ENCODE measurements at places on chromosomes 1 and 21.

DNA sequence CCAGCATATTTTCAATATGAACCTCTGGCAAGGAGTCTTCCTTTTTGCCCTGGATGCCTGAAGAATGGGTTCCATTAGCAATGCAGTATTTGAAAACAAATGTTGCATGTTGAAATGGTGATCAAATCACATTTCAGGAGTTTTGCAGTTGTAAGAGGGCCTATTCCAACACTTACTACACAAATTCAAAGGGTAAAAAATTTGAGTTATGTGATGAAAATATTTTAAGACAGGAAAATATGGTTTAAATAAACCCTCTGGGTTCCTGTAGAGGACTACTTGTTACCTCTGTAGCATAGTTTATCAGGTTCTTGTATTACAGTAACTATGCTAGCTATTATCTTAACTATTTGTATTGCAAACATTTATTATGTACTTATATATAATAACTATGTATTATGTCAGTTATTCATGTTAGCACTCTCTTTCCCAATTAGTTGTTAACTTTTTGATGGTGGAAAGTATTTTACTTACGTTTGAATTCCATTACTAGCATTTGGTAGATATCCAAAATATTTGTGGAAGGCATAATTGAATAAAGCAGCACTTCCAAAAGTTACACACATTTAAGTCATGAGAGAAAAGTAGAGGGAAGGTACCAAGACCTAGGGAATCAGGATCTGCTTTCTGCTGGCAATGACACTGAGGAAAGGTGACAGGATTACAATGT lies 312.9 kb downstream of the GRIK1 start:
- DNase-seq, result no peak

DNA sequence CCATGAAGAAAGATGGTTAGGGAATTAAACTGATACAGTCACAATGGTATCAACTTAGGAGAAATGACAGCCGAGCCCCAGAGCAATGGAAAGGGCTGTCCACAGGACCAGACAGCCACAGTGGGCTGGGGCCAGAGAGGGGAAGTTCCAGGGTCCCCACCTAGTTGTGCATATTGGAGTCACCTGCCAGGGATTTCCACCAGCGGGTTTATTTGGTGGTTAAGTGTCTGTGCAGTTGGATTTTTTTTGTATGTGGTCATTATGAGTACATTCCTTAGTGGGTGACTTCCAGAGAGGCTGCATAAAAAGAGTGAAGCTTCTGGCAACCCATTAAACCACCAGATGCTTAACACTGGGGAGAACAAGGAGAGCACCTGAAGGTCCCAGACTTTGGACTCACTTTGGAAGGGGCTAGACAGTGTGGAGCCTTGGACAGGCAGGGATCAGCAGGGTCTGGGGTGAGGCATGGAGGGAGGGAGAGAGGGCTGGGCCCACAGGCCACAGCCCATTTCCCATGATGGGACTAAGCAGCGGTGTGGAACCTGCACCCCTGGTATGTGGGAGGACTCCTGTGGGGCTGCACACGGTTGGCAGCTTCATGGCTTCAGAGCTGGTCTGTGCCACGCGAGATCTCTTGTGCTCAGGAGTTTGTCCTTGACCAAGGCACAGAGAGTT lies 7.8 kb upstream of the PTTG1IP start:
- no peak for DNase-seq

GRCh38 chr21:16773206-16773605 lies 739.6 kb upstream of the CXADR start:
- DNase-seq, result no peak

- no peak for DNase-seq
These were observed 27.8 kb downstream of the DNM3 start for GRCh38 chr1:171869097-171869496.

- no peak for DNase-seq
These were observed 6.7 kb downstream of the HLX start for GRCh38 chr1:220885971-220886370.
